ENCODE measurements at places on chromosomes 5 and 9. TPM values are rescaled to one million over a fixed set of nuclear protein-coding genes. Genes with fewer than 3 reads are reported as not detected.

DNA sequence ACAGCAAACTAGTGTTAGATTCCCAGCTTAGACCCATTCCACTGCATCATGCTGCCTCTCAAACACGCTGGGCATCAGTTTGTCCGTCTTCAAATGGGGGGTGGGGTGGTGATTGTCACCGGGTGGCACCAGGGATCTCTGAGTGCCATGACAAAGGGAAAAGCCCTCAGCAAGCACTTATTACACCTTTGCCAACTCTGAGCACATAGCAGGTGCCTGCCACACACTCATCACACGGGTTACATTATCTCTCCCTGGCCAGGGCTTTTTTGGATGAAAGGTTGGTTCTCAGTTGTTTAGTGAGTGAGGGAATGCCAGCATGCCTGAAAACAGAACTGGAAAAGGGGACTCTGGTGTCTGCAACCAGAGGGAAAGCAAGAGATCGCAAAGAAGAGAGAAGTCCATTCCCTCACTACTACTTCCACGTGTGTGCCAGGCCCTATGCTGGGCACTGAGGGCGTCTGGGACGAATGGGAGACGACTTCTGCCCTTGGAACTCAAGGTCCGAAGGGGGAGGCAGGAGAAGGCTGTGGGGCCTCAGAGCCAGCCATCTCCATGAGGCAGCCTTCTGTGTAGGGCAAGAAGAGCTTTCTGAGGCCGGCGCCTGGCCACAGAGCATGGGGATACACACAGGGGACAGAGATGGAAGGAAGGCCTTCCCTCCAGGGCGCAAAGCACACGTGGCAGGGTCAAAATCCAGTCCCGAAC, 48.9 kb downstream of the PAX5 start:
- DNase-seq: no peak

DNA sequence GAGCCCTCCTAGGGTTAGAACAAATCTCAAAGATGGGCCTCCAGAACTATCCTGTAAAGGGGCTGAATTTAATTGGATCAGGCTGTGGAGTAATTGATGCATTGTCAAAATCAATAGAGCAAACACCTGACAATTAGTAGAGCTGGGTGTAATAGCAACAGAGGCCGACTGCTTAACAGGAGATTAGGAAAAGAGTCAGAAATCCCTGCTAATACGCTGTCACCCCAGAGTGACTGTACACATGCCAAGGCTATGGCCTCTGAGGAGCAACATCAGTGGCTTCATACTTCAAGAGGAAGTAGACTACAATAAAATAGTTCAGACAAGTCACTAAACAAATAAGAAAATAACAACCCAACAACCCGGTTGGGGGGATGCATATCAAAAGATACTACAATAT, 18.7 kb upstream of the GRPEL2 start:
- DNase-seq: peak; percentile 46

GRCh38 chr5:114184006-114184405, 177.9 kb upstream of the KCNN2 start:
- DNase-seq: peak; percentile 35

DNA sequence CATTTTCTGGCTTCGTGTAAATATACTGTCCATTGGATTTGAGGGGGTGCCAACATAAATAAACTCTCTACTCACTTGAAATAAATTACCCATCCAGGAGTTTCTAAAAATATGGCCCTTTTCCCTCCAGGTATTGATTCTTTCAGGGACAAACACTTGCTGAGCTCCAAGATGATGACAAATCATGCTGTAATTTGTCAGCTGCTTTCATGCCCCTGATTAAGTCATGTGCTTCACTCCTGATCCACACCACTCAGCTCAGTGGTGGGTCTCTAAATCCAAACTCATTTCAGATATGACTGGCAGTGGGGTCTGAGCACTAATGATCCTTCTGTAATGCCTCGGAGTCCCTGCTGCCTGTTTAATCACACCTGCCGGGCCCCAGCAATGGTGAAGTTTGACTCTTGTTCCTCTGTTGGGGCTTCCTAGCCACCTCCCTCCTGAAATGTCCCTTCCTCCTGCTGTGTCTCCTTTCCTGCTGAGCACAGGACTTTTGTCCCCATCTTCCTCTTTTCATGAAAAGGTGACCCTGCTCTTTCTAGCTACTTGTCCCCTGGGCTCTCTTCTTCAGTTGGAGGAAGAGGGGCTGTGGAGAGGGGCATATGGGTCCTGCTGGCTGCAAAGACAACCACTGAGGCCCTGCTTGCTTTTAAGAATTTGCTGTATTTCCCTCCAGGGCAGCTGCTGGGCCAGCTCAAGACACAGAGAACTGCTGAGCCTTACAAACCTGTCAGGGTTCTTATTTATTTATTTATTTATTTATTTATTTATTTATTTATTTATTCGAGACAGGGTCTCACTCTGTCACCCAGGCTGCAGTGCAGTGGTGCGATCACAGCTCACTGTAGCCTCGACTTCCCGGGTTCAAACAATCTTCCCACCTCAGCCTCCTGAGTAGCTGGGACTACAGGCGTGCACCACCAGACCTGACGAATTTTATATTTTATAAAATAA, 200.0 kb downstream of the ATP10B start:
- no peak for DNase-seq

GRCh38 chr9:134152022-134152448, 12.3 kb downstream of the RNU6ATAC start:
- no peak for DNase-seq

- no peak for DNase-seq
Measured at GRCh38 chr5:122118356-122118948, 10.9 kb upstream of the ZNF474 start.

GRCh38 chr9:133950629-133951111, 41.5 kb downstream of the VAV2 start:
- DNase-seq: no peak

DNA sequence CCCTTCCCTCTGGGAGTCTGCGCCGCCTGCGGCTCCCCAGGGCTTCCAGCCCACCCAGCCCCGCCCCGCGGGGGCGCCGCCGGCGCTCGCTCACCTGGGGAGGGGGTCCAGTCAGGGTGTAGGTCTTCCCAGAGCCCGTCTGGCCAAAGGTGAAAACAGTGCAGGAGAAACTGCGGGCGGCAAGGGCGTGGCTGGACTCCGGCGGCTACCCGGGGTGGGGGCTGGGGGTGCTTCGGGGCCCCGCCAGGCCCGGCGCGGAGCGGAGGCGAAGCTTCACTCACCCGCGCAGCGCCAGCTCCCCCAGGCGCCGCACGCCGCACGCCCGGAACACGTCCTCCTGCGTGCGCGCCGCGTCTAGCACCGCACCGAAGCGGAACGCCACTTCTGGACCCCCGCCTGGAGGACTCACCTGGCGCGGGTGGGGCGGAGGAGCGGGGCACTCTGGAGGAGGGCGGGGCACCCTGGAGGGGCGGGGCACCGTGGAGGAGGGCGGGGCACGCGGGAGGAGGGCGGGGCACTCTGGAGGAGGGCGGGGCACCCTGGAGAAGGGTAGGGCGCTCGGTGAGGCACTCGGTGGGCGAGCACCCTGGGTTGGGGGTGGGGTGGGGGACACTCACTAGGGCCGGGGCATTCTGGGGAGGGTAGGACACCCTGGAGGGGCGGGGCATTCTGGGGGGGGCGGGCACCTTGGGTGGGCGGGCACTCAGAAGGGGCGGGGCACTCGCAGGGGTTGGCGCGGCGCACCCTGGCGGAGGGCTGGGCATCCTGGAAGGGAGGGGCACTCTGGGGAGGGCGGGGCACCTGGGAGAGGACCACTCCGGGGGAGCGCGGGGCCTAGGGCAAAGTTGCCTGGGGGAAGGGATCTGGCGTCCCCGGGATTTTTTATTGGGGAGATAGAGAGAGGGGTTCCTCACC, 814 bp downstream of the KIF12 start:
- DNase-seq: no peak

- DNase-seq: peak; percentile 44
Measured at GRCh38 chr9:74742792-74743730, 144.7 kb downstream of the TRPM6 start.

GRCh38 chr9:87270221-87270847, 227.3 kb upstream of the DAPK1 start:
- peak; percentile 70 for DNase-seq

DNA sequence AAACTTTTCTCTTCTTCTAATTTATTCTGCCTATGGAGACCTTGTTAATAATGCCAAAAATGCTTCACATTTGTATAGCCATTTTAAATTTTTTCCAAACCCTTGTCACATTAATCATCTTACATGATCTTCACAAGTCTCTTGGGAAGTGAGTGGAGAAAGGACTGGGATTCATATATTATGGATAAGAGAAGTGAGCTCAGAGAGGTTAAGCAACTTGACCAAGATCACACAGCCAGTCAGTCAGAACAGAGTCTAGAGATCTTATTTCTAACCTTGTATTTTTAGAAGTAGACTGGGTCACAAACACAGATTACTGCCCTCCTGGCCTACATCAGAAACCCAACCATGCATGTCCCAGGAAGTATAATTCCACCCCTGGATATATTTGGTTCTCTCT, 218.0 kb upstream of the ADRA1B start:
- no peak for DNase-seq

Gene ANKRD18A
- polyA plus RNA-seq: 0.11 TPM

Gene RAI14
- polyA plus RNA-seq: 114 TPM

Gene PKN3
- 29.5 TPM for polyA plus RNA-seq

Gene GADD45G
- polyA plus RNA-seq: 0.46 TPM

Gene SHLD3
- polyA plus RNA-seq: 1.7 TPM

All from endothelial cell of umbilical vein (primary cell).